ENCODE measurements at places on chromosomes 1 and 21.

- no peak for DNase-seq
These were observed 175.2 kb downstream of the KCNT2 start for GRCh38 chr1:196433000-196433399.

GRCh38 chr1:238396140-238396539 lies 505.4 kb upstream of the ZP4 start:
- no peak for DNase-seq

- DNase-seq = no peak
These were observed 274.4 kb downstream of the RYR2 start for GRCh38 chr1:237316352-237316751.

GRCh38 chr1:31744165-31744888 lies 19.8 kb downstream of the ADGRB2 start:
- no peak for DNase-seq

DNA sequence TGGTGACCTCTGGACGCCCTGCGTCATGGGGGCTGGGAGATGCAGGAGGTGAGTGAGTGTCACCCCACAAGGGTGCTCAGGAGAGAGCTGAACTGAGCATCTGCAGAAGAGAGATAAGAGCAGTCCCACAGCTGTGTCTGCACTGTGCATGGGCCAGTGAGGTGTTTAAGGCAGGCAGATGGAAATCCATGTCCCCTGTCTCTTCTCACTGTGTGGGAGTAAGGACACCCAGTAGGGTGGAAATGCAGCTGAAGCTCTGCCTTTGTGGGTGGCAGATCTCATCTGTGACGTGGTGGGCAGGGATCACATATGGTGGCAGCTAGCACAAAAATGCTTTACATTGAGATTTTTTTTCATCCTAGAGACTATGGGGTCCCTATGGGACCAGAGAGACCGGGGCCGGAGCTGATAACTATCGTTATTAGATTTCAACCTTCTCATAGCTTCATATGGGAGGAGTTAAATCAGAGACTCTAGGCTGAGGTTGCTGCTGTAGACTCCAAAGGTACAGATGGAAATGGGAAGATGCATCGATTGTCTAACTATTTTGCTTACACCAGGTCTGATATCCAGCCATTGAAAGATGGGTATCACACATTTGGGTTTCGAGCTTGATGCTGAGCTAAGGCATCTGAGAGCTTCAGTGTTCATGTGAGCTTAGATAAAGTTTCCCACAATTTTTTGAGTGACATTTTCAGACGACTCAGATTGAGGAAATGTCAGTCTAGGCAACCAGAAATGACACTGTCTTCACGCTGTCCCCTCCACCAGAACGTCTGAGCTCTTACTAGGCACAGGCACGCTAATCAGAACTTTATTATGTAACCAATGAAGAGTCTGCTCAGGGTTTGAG lies 65.3 kb upstream of the PSEN2 start:
- no peak for DNase-seq

DNA sequence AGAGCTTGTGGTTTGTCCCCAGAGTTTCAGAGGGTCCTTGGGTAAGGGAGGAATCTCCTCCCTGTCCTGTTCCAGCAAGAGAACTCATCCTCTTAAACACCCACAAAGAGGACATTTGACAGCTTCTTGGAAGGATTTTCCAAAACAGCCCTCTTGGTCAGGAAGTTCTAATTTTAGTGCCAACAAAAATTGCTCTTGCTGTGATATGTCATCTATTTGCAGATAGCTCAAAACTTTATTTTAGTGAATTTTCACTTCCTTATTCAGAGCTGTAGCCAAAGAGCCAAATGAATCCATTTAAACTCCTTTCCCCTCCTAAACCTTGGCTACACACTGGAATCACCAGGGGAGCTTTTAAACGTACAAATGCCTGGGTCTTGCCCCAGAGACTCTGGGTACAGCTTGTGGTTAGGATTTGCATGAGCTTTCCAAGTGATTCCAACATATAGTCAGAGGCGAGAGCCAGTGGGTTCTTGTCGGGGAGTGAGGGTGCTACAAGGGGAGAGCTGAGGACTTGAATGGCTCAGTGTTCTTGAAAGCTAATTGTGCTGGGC lies 11.8 kb upstream of the RASSF5 start:
- no peak for DNase-seq

DNA sequence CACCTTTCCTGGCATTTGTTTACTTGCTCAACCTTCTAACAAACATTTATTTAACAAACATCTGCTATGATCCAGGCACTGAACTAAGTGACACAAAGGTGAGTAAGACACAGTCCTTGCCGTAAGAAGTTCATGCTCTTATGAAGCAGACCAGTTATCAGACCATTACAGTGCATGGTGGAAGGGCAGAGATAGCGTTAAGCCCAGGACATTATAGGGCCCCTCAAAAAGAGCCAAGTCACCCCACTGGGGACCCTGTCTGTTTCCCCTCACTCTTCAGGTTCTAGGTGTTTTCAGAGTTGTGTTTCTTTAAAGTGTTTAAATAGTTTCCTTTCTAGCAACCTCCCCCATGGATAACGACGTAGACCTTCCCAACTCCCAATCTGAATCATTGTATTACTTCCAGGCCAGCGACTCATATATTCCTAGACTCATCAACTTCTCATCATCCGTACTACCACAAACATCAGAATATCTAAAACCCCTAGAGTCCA lies 39.3 kb downstream of the TCP10L start:
- no peak for DNase-seq

GRCh38 chr1:97906567-97907241 lies 14.1 kb downstream of the DPYD start:
- peak; percentile 33 for DNase-seq

DNA sequence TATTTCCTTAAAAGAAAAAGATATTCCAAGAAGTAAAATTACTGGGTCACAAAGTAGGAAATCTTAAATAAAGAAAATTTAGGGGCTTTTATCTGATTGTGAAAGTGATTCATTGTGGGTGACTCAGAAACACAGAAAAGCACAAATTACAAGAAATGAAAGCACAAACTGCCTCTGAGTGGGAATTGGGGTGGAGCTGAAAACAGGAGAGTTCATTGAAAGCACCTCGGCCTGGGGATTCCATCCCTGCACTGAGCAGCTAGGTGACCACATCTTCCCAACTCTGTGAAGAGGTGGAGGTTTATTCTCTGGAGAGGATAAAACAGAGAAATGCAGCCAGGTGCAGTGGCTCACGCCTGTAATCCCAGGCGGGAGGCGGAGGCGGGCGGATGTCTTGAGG lies 7.4 kb downstream of the GJA4 start:
- no peak for DNase-seq

DNA sequence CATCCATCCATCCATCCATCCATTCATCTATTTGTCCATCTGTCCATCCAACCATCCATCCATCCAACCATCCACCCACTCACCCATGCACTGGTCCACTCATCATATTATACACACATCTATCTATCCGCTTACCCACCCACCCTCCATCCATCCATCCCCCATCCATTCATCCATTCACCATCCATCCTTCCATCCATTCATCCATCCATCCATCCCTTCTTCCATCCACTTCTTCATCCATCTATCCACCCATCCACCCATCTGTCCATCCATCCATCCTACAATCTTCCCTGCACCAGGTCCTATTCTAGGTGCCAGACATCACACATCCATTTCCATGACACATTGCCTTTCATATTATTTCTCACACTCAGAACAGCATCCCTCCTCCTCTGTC lies 87.1 kb upstream of the ROR1 start:
- no peak for DNase-seq

DNA sequence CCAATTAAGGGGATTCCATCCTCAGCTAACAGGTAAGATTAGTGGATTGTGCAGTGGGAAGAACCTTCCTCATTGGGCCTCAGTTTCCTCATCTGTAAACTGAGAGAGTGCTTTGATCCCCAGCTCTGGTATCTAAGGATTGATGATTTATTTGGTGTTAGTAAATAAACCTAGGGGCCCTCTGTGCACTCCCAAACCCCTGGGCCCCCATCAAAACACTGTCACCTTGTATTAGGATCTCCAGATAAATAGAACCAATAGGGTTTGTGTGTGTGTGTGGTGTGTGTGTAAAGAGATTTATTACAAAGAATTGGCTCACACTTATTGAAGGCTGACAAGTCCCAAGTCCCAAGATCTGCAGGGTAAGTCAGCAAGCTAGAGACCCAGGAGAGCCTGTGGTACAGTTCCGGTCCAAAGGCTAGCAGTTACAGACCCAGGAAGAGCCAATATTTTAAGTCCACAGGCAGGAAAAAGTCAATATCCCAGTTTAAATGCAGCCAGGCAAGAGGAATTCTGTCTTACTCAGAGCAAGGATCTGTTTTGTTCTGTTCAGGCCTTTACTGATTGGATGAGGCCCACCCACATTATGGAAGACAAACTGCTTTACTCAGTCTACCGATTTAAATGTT lies 11.0 kb upstream of the ELK4 start:
- no peak for DNase-seq

DNA sequence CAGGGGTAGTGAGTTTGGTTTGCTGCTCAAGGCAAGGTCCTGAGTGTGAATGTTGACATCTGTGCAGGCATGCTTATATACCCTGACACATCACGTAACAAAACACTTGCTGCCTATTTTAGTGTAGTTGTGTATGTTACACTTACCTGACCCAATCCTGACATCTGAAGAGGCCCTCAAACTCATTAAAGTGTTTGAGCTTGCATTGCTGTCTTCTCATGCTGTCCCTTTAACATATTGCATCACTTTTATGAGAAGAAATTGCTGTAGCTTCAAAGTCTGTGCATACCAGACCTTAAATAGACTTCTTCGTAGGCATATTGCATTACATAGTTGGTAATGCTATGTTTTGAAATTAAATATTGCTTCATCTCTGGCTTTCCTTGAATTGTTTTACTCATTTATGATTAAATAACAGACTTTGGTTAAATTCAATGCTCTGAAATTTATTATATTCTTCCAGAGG lies at the start of gene KRTAP19-3:
KRTAP19-3 (minus strand) TSS at position 51 of the 466 bp plus-strand sequence. CDS start 56 bp downstream, outside the sequence.
- no peak for DNase-seq

DNA sequence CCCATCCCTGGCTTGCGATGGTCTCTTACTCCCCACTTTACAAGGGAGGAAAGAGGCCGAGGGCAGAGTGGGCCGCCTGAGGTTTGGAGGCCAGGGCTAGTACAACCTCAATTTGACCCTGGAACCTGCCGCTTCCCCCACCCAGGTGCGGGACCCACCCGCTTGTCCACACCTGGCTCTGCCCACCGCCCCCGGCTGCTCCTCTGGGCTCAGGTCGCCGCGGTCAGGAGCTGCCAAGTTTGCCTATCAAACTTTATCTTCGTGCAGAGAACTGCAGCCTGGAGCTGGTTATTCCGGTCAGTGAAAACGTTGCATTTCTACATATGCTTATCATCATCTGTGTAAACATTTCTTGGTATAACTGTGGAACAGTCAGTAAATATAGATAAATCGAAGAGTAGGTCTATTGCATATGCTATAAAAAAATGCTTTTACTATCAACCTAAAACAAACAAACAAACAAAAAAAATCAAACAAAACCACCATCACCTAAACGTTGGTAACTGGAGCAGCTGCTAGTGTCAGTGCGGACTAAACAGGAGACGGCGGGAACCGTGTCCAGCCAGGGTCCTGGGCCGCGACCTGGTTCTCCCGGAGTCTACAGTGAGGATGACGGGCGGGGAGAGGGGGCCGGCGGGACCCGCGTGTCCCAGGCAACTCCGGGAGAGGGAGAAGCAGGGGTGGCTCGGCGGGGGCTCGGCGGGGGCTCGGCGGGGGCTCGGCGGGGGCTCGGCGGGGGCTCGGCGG lies 906 bp upstream of the ADARB1 start:
- DNase-seq = no peak

- DNase-seq = no peak
These were observed 4.5 kb downstream of the C21orf58 start for GRCh38 chr21:46319186-46319585.

- peak; percentile 23 for DNase-seq
These were observed 3.6 kb downstream of the FAM151A start for GRCh38 chr1:54619749-54620148.

- no peak for DNase-seq
These were observed 364.9 kb downstream of the PRDM2 start for GRCh38 chr1:14064649-14065442.

GRCh38 chr1:152486400-152487006 lies 24.1 kb upstream of the LCE5A start:
- no peak for DNase-seq

DNA sequence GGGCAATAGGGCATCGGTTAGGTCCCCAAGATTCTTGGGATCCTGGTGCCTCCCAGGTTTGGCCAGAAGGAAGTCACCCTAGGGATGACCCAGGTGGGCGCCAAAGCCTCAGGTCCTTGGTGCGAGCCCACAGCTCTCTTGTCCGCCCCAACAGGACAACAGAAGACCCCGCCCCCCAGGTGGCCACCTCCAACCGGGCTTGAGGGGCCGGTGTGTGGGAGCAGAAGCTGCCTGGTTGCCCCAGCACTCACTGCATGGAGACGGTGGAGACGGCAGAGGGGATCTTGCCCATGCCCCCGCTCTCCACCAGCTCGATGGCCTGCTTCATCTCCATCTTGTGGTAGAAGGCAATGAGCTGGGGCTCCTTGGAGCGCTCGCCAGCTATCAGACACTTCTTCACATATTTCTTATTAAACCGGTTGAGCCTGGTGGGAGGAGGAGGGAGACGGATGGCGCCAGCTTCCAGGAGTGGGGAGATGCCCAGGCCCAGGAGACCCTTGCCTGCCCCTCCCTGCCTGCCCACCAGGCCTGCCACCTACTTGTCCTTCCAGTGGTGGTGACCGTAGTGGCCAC lies 52.7 kb downstream of the SLC9A1 start:
- no peak for DNase-seq

DNA sequence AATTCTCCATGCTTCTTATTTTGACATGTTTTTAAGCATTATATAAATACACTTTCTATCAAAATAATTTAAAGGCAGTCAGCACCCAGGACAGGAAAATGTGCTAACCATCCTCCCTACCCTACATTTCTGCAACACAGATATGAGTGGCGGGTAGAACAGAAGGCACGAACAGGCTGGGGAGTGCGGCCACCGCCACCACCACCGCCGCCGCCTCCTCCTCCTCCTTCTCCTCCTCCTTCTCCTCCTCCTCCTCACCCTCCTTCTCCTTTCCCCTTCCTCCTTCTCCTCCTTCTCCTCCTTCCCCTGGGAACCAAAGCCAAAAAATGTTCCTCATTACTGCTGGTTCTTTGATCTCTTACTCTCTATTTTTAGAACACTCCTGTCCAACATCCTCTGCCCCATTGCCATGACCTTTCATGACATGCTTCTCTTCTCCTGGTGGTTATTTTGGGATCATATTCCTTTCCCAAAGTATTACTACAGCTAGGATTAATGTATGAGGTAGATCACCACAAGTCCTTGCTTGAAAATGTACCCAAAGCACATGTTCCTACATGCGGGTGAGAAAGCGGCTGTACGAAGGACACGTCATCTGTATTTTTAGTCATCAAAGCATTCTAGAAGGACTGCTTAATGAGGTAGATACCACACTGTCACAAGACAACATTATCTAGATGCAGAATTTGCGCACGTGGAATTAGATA lies 24.5 kb upstream of the CCN1 start:
- DNase-seq = peak; percentile 22

- DNase-seq = no peak
These were observed 111.6 kb upstream of the PPP2R5A start for GRCh38 chr1:212173567-212173966.

DNA sequence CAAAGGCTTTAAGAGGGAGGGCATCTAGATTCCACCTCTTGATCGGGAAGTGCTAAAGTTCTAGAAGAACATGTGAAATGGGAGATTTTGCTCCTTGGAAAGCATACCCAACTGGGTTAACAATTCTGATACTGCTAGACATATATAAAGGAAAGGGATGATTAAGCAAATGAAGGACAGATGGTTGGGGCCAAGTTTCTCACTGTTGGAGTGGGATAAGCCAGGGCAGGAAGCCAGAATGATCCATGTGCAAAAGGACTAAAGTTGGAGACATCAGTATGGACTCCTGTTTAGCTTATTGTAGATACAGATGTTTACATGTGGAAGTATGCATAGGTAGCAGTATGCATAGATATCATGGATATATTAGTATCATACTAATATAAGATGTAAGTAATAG lies 16.8 kb downstream of the PLA2G5 start:
- no peak for DNase-seq
